Activated T-helper 2 cell treated with anti-CD3 and anti-CD28 coated beads, Interferon-gamma antibody, Interleukin-2, Interleukin-4, amounts not matched to agents 10 μg/mL and 5 μg/mL and 100 μg/mL, durations not matched to agents 14 hours and 24 hours and 36 hours (primary cell): ENCODE measurements at places on chromosomes 4 and X. TPM values are rescaled to one million over a fixed set of nuclear protein-coding genes. Genes with fewer than 3 reads are reported as not detected.

AP1S2 gene
- total RNA-seq: 33.8 and 35.5 TPM in 2 replicates

PAGE2B gene
- 0.41 and 1.1 TPM in 2 replicates for total RNA-seq

- DNase-seq: no peak
- H3K4me1 ChIP-seq: no peaks in the 10 kb centered on the region
- peaks cover 4% of the 10 kb centered on the region for H3K27me3 ChIP-seq
- no peaks in the 10 kb centered on the region for H3K36me3 ChIP-seq
- no peak overlapping the region for H3K27ac ChIP-seq
Observed at GRCh38 chr4:53943345-53944085, 120.9 kb downstream of the CHIC2 start.

DNA sequence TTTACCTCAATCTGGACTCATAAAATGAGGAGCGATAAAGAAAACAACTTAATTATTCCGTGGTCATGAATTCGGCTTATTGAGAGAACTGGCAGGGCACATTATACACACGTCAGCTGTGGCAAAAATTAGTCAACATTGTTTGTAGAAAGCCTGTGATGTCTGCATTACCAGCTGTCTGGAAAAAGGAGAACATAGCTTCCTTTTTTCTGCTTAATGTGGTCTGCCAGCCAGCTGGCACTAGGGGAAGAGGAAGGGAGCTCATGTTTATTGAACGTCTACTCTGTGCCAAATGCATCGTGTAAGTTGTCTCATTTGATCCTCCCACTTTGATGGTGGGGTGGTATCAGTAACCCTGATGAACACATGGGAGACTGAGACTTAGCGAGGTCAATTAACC is 367.6 kb downstream of the ARHGAP24 start:
- no peak for DNase-seq
- no peaks in the 10 kb centered on the region for H3K27me3 ChIP-seq
- H3K27ac ChIP-seq: no peak overlapping the region
- no peaks in the 10 kb centered on the region for H3K36me3 ChIP-seq
- H3K4me1 ChIP-seq: no peaks in the 10 kb centered on the region
- no peak overlapping the region for H3K4me3 ChIP-seq

DNA sequence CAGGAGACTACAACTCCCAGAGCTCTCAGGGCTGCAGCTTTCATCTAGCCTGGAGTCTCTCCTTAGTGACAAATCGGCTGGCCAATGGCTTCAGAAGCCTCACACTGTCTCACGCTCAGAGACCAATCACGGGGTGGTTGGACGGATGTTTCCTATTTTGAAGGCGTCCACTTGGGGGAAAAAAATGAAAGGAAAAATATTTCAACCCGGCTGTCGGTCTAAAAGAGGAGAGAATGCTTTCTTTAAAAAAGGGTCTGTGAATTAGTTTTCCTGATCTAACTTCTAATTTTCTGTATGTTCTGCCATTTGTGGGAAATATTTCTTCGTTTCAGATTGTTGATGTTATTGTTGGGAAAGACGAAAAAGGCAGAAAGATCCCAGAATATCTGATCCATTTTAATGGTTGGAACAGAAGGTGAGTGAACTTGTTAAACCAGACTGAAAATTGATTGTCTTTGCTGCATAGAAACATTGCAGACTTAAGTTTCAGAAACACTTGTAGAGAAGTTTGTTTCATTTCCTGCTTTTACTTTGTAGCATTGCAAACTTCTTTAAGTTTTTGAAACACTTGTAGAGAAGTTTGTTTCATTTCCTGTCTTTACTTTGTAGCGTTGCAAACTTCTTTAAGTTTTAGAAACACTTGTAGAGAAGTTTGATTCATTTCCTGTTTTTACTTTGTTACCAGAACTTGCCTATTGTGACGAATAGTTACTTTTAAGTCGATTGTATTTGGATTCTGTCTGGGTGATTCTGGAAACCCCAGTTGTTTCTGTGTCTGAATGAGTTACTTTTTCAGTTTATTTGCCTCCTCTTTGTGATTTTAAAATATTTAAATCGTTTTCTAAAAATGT is 1.6 kb downstream of the MSL3 start:
- H3K4me3 ChIP-seq: peak overlapping the region; percentile 97
- peak overlapping the region; percentile 94 for H3K27ac ChIP-seq
- DNase-seq: peak; percentile 71
- H3K27me3 ChIP-seq: peaks cover 17% of the 10 kb centered on the region
- H3K36me3 ChIP-seq: peaks cover 36% of the 10 kb centered on the region

GRCh38 chr4:3077796-3078195 is 3.3 kb downstream of the HTT start:
- DNase-seq: no peak
- H3K27ac ChIP-seq: peak overlapping the region; percentile 67
- peak overlapping the region; percentile 37 for H3K4me3 ChIP-seq
- peaks cover 16% of the 10 kb centered on the region for H3K36me3 ChIP-seq
- peaks cover 32% of the 10 kb centered on the region for H3K4me1 ChIP-seq

DNA sequence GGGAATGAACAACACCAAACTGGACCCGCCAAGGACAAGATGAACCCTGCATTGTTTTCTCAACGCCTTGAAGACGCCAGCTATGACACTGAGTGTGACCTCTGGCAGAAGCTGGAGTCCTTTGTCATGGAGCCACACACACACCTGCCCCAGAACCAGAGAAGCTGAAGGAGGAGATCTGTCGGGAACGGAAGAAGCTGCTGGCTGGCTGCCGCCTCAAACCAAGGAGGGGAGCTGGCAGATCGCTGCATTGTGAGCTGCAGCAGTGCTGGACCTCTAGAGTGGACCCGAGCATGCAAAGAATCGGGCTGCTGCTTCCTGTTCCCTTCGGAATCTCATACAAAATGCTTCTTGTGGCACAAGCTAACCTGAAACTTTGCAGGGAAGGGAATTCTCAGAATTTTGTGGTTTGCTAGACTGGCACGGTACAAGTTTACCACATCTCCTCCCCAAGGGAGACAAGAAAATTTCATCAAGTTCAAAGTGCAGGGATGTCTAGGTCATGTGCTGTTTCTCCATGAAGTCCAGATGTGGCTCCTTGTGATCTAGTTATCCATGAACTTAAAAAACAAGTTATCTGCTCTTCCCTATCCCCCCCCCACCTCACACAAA is 23.4 kb upstream of the GLRB start:
- no peak for DNase-seq
- H3K27ac ChIP-seq: no peak overlapping the region
- no peaks in the 10 kb centered on the region for H3K27me3 ChIP-seq
- no peaks in the 10 kb centered on the region for H3K36me3 ChIP-seq

DNA sequence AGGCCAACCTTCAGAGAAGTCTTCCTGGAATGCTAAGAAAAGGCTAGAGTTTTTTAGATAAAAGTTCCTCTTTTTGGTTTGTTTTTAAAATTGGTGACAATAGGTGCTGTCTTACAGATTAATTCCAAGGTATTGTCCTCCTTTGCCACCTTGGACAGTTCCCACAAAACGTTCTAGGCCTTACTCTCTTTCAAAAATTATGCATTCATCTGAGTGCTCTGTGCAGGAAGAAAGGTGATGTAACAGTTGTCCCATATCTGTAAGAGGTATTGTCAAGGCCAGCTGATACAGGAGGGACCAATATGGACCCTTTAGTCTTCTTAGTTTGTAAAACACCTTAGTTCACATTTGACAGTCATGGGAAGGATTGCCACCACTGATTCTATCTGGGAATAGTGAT is 15.9 kb upstream of the CXCL5 start:
- H3K4me1 ChIP-seq: peaks cover 24% of the 10 kb centered on the region
- DNase-seq: no peak
- no peak overlapping the region for H3K4me3 ChIP-seq
- H3K36me3 ChIP-seq: no peaks in the 10 kb centered on the region
- H3K27ac ChIP-seq: no peak overlapping the region
- H3K27me3 ChIP-seq: no peaks in the 10 kb centered on the region

GRCh38 chrX:20459410-20460350 is 193.0 kb upstream of the RPS6KA3 start:
- H3K4me1 ChIP-seq: peaks cover 24% of the 10 kb centered on the region
- H3K27ac ChIP-seq: no peak overlapping the region
- peaks cover 2% of the 10 kb centered on the region for H3K27me3 ChIP-seq
- H3K36me3 ChIP-seq: no peaks in the 10 kb centered on the region
- DNase-seq: no peak
- no peak overlapping the region for H3K4me3 ChIP-seq

- no peak for DNase-seq
- no peak overlapping the region for H3K27ac ChIP-seq
- H3K4me3 ChIP-seq: no peak overlapping the region
- H3K27me3 ChIP-seq: no peaks in the 10 kb centered on the region
Observed at GRCh38 chrX:130418066-130418465, 16.3 kb downstream of the RBMX2 start.

DNA sequence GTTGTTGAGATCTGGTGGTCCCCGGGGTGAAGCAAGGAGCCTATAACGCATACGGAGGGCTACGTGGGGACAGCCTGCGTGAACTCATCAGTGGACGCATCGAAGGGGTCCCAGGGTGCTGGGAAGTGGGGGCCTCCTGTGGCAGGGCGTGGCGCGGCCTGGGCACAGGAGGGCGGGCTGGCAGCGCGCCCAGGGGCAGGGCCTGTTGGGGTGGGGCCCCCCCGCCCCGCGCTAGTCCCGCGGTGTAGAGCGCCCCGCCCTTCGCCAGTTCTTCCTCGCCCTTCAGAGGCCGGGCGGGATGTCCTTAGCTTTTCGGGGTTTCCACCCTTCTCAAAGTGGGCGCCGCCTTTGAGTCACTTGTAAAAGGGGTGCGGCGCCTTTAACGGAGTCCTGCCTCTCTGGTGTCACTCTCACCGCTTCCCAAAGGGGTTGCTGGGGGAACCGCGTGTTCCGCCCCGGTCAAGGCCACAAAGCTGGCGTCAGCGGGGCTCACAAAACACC is 632 bp downstream of the PLP2 start:
- DNase-seq: peak; percentile 69
- peaks cover 20% of the 10 kb centered on the region for H3K4me1 ChIP-seq
- peak overlapping the region; percentile 86 for H3K4me3 ChIP-seq
- peaks cover 37% of the 10 kb centered on the region for H3K36me3 ChIP-seq
- H3K27ac ChIP-seq: peak overlapping the region; percentile 84
- no peaks in the 10 kb centered on the region for H3K27me3 ChIP-seq

DNA sequence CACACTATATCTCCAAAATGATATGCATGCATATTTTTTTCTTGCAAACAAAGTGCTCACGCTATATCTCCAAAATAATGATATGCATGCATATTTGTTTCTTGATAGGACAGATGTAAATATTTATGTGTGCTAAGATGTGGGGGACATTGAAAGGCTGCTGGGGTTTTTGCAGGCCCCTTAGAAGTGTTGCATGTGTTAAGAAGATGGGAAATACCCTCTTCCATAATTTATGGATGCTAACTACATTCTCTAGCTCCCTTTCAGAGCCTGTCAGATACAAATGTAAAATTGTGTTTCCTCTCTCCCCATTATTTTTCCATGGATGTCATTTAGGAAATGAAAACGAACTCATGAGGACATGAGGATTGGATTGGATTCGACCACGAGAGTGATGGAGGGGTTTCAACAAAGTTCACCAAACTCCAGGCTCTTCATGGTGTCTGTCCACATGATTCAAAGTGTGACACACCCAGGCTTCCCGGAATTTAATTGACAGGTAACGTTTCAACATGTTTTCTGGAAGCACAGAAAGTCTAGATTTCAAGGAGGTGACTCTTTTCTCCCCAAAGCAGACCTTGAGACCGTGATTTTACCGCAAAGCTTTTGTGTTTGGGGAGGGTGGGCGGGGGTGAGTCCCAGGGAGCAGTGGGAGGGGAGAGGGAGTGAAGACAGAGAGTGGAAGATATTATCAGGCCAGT is 94.4 kb upstream of the CD99 start:
- DNase-seq: no peak
- no peak overlapping the region for H3K27ac ChIP-seq
- no peak overlapping the region for H3K4me3 ChIP-seq
- H3K27me3 ChIP-seq: no peaks in the 10 kb centered on the region
- H3K4me1 ChIP-seq: peaks cover 3% of the 10 kb centered on the region

DNA sequence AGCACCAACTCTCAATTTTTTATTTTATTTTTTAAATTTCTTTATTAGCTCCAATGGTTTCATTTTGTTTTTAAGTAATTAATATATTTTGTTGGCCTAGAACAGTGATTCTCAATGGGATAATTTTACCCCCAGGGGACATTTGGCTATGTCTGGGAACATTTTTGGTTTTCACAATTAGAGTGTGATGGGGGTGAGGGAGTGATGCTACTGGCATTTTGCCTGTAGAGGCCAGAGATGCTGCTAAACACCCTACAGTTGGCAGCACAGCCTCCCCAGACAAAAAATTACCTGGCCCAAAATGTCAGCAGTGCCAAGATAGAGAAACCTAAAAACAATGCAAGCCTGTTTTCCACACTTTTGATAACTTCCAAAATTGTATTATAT is 64.6 kb downstream of the HHIP start:
- DNase-seq: no peak
- no peaks in the 10 kb centered on the region for H3K36me3 ChIP-seq

- peaks cover 3% of the 10 kb centered on the region for H3K36me3 ChIP-seq
- no peak overlapping the region for H3K4me3 ChIP-seq
- H3K4me1 ChIP-seq: no peaks in the 10 kb centered on the region
- H3K27ac ChIP-seq: no peak overlapping the region
- DNase-seq: no peak
Observed at GRCh38 chr4:70808151-70808550, 31.5 kb downstream of the GRSF1 start.

GRCh38 chrX:26192204-26192603 is at the start of gene MAGEB6:
MAGEB6 (plus strand) TSS chrX:26192440; CDS start chrX:26193847, 1,407 bp downstream.
- no peaks in the 10 kb centered on the region for H3K4me1 ChIP-seq
- no peak for DNase-seq

DNA sequence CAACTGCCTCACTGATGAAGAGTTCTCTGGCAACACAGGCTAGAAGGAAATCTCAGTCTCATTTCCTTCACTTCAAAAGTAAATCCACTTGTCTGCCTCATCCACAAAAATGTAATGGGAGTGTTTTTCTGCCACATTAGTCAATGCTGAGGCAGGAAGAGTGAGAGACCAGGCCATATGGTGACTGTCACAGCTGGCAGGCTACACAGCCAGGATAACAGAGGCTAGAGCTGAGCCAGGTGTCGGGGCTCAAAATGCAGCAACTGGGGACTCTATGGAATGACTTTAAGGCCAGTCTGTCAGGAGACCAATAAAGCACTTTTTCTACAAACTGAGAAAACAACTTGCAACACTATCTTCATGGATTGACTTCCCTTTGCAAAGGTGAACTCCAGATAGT is 204.2 kb downstream of the GPC3 start:
- no peaks in the 10 kb centered on the region for H3K4me1 ChIP-seq
- no peaks in the 10 kb centered on the region for H3K27me3 ChIP-seq
- H3K36me3 ChIP-seq: no peaks in the 10 kb centered on the region

DNA sequence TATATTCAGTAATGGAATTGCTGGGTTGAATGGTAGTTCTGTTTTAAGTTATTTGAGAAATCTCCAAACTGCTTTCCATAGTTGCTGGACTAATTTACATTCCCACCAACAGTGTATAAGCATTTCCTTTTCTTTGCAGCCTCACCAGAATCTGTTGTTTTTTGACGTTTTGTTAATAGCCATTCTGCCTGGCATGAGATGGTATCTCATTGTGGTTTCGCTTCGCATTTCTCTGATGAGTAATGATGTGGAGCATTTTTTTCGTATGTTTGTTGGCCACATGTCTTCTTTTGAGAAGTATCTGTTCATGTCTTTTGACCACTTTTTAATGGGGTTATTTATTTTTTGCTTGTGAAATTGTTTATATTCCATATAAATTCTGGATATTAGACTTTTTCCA is 13.6 kb upstream of the MAGED4B start:
- no peak for DNase-seq
- no peak overlapping the region for H3K27ac ChIP-seq
- no peak overlapping the region for H3K4me3 ChIP-seq
- no peaks in the 10 kb centered on the region for H3K4me1 ChIP-seq

- no peak for DNase-seq
- no peak overlapping the region for H3K27ac ChIP-seq
- H3K4me1 ChIP-seq: no peaks in the 10 kb centered on the region
- H3K4me3 ChIP-seq: no peak overlapping the region
Observed at GRCh38 chr4:138609943-138610350, 367.8 kb upstream of the SLC7A11 start.
